ENCODE measurements at places on chromosomes 1 and 21.

- no peak for DNase-seq
Measured at GRCh38 chr1:61237659-61238358, 155.4 kb downstream of the NFIA start.

DNA sequence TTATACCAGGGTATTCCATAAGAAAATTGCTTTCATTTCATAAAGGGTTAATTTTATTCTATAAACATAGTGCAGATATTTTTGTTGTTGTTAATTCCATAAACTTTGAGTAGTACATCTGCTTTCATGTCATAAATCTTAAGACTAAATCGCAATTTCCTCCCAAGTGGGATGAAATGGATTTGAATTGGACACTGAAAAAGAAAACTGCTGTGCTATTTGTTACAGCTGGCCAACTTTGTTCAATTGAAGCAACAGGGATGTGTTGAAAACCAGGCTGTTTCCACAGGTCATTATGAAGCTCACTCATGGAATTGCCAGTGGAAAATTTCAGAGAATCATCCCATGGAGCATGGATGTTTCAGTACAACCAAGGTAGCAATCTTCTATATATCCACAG is 252.5 kb upstream of the RGS18 start:
- no peak for DNase-seq

GRCh38 chr1:43303471-43304313 is 2.9 kb downstream of the TIE1 start:
- DNase-seq = no peak

GRCh38 chr1:206723805-206724472 is 39.2 kb downstream of the MAPKAPK2 start:
- no peak for DNase-seq

GRCh38 chr1:32773764-32774463 is 43.2 kb downstream of the YARS1 start:
- DNase-seq = no peak

DNA sequence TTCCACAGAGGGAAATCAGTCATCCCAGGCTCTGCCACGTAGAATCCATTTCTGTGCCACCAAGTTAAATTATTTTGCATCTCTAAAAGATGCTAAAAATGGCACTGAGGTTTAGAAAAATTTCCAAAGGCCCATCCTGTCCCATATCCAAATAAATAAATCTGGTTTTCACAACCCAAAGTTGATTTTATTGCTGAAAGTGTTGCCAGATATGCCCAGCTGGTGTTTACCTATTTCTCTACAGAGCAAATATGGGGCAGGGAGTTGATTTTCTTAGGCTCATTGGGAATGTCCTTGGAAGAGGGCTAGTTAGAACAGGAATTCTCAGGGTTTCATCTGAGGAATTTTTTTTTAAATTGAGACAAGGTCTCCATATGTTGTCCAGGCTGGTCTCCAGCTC is 19.0 kb downstream of the MAP1LC3C start:
- no peak for DNase-seq

DNA sequence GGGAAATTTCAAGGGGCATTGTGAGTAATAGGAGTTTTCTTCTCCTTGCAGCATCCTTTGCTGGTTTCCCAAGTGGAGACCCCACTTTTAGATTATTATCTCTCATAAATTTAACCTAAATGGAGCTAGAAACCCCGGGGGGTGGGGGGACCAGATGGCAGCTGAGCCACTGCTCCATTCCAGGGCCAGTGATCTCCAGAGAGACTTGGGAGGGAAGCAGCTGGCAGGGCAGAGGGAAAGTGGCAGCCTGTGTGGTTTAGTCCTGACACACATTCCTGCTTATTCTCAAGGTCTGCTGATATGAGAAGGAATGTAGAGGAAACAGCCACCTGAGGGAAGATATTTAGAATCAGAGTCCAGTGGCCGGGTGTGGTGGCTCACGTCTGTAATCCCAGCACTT is 16.3 kb downstream of the PCP4L1 start:
- no peak for DNase-seq

DNA sequence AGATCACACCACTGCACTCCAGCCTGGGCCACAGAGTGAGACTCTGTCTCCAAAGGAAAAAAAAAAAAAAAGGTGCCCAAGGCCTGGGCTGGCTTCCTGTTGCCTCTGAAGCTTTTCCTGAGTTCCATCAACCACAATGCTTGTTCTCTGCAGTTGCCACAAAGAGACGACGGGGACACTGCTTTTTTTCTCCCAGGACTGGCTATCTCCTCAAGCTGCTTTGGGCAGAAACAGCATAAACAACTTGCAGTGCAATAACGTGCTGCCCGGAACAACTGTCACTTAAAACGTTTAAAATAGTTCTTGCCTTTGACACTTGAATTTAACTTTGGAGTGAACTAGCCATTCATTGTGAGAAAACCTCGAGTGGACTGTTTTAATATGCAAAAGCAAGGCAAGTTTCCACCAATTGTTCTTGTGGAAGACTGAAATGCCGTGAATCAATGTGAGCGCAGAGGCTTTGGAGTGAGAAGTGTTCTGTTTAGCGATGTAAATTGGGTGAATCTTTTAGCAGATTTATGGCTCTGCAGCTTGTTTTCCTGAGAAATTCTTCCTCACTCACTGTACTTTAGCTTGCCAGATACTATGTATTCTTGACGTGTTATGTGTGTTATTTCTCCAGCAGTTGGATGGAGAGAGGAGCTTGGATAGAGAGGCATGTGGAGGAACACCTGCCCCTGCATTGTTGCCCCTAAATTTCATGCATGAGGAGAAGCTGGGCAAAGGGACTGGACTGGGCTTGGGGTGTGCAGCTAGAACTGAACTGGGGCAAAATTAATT is 188.1 kb upstream of the KIAA0040 start:
- DNase-seq = no peak

DNA sequence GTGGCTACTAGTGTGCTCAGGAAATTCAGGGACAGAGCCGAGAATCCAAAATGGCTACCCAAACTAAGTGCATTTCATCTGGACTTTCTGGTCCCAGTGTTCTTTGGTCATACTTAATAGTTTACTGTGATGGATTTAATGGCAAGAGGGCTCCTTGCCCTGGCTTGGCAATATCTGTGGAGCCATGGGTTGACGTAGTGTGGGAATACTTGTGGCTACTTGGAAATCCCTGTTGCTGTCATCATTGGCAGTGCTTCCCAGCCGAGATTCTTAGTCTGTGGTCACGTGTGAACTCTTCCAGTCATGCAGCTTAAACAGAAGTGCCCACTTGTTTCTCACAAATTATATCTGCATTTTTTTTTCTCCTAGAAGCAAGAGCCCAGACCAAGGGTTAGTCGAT is 198.9 kb downstream of the HS2ST1 start:
- no peak for DNase-seq

- DNase-seq = no peak
Measured at GRCh38 chr1:35656148-35656862, 15.0 kb upstream of the PSMB2 start.

GRCh38 chr1:3642919-3643675 is 6.8 kb downstream of the WRAP73 start:
- no peak for DNase-seq

DNA sequence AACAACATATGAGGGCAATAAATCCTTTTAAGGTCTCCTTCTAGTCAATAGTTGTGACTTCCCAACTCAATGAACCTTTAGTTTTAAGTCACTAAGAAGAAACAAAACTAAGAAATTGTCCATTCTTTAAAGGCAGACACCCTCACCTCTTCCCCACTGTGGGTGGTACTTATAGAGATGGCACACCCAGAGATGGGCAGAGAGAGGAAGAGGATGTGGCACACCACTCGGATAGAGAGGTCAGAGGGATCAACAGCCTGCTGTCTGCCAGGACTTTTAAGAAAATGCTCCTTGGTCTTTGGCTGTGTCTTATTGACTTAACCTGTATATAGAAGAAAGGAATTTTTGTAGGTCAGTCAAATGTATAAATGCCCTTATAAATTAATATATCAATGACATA is 45.1 kb downstream of the FASLG start:
- DNase-seq = no peak

DNA sequence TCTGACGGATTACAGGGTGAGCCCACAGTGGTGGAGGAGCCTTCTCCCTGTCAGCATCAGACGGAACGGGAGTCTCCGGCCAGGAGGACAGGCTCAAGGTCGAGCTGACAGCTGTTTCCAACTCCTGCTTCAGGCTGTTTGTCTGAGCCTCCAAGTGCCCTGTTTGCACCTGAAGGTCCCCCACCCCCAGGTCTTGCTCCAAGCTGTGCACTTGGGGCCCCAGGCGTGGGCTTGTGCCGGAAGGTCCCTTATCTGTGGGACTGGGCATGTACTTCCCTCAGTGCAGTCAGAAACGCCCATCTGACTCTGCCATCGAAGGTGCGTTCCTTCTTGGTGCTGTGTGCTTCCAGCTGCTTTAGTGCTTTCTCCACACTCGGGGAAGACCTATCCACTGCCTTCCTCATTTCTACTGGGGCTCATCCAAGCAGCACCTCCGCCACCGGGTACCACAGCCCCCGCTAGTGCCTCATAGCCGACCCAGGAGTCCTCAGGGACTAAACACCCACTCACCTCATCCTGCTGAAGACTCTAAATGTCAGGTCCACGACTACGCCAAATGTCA is 29.5 kb upstream of the CR2 start:
- DNase-seq = no peak

- no peak for DNase-seq
Measured at GRCh38 chr21:38439957-38440356, 58.3 kb downstream of the ERG start.

GRCh38 chr21:28454564-28455252 is 538.0 kb downstream of the LTN1 start:
- no peak for DNase-seq

All from LNCaP clone FGC (cell line).